ENCODE measurements at places on chromosomes 1 and 21.

GRCh38 chr1:8116894-8117264 is 90.8 kb upstream of the ERRFI1 start:
- no peak for DNase-seq

- no peak for DNase-seq
These were observed 135.2 kb upstream of the CYYR1 start for GRCh38 chr21:26708223-26708800.

- no peak for DNase-seq
These were observed 100.2 kb downstream of the DISP1 start for GRCh38 chr1:222914861-222915632.

- DNase-seq: no peak
These were observed 46.0 kb upstream of the FOXO6 start for GRCh38 chr1:41315146-41315822.

DNA sequence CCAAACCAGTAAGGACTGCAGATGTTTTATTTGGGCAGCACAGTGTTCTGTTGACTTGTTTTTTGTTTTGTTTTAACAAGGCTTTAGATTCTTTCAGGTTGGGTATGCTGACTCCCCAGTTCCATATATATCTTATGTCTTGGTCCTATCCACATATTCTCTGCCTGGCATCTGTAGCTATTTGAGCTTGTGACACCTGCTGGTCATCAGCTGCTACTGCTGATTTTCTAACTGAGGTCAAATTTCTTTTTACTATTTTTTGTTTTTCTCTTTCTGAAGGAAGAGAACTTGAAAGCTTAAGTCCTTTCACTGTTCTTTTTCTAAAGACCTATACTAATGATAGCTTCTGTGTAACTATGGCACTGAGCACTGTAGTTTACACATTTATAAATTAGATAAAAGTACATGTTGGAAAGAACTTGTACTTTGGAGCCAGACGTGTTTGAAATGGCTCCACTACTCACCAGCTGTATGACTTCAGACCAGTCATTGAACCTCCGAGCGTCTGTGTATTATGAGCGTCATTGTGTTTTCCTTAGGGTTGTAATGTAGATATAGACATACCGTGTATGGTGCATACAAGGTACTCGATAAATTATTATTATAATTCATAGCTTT is 109.4 kb downstream of the NRDC start:
- no peak for DNase-seq

- DNase-seq: no peak
These were observed 77.7 kb upstream of the C1orf87 start for GRCh38 chr1:60151311-60151710.

DNA sequence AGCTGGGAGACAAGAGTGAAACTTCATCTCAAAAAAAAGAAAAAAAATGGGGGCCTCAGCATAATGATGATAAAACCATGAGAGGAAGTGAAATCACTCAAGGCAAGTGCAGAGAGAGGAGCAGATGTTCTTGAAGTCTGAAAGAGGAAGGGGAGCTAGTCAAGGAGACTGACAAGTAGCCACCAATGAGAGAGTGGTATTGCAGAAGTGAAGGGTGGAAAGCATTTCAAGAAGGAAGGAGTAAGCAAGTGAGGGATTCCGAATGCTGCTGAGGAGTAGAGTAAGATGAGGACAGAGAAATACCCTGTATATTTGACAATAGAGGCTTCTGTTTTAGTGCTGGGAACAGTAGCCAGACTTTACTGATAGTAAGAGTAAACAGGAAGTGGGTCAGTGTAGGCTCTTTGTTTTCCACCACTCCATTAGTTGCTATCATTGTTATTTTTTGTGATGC is 2.9 kb downstream of the TATDN3 start:
- no peak for DNase-seq

DNA sequence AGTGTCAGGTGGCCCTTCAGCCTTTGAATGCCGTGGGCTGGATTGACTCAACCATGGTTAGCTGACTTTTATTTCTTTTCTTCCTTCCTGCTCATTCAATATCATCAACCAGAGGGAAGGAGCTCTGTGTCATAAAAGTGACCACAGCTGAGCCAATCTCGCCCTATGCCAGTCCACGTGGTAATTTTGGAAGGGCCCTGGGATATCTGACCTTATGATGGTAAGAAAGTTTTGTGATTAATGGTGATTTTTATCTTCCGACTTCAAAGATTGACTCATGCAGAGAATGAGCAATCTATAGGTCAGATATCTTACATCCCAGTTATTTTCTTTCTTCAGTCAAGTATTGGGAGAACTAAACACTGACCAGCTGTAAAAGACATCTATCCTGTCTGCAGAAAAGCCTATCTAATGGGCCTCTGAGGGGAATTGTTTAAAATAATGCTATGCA is 170.3 kb downstream of the ZC3H11B start:
- no peak for DNase-seq

DNA sequence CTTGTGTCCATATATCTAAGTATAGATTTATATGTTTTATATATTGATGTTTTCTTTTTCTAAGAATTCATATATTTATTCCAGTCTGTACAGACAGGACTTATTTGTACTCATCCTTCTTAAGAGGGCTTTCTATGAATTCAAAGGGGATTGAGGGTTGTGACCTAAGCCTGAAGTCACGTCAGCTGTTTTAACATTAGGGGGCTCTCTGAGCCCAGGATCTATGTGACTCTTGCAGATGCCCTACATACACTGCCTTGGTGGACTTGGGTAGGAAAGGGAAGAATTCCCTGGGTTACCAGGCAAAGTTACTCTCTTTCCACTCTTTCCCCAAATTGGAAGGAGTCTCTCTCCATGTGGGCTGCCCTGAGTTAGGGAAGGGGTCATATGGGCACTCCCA is 283.8 kb upstream of the DAB1 start:
- no peak for DNase-seq

DNA sequence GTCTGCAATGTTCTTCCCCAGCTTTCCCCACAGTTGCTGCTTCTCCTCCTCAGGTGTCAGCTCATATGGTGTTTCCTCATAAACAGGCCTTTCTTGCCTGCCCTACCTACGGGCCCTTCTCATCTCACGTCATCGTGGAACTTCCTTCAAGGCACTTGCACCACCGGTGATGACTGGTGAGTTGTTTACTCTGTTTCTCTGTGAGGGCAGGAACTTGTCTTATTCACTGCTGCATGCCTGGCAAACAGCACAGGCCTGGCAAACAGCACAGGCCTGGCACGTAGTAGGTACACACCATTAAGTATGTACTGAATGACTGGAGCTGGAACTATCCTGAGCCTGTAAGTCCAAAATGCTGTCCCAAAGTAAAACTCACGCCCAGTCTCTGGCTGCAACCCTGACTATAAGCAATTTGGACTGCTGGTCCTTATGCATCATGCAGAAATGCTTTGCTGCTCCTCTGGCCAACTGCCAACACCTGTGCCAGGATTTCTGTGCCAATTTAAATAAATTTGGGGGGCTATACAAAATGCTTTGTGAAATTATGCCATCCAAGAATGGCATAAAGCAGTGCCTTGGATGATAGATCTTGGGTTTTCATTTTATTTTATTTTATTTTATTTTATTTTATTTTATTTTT is 25.7 kb downstream of the STK40 start:
- no peak for DNase-seq

- no peak for DNase-seq
These were observed 250.1 kb downstream of the HMCN1 start for GRCh38 chr1:185984113-185984836.

GRCh38 chr21:17921579-17922530 is 102.7 kb upstream of the C21orf91 start:
- DNase-seq: peak; percentile 83

- no peak for DNase-seq
These were observed 142.4 kb downstream of the CAMTA1 start for GRCh38 chr1:6927626-6928025.

DNA sequence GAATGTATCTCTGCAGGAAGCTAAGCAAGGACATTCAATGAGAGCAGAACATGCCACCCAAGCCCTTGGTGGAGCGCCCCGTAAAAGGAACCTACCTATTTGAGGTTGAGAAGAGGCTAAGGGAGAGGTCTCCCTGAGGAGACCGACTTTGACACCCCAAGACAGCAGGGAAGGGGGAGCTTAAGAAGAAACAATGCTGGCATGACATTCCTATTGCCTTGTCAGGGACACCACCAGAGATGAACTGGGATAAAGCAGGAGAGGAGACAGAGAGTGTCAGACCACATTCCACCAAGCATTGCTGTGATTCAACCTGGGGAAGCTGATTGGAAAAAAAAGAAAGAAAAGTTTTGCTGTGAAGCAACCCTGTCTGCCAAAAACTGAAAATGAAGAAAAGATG is 13.3 kb upstream of the S100A2 start:
- DNase-seq: no peak

GRCh38 chr1:207754974-207755700 is 3.3 kb downstream of the CD46 start:
- no peak for DNase-seq

- no peak for DNase-seq
These were observed 22.9 kb upstream of the ZNF678 start for GRCh38 chr1:227540170-227541098.

- no peak for DNase-seq
These were observed 75.7 kb downstream of the UCHL5 start for GRCh38 chr1:192983349-192983980.

- DNase-seq: no peak
These were observed 177.5 kb downstream of the HIVEP3 start for GRCh38 chr1:41741244-41741643.

GRCh38 chr1:155320661-155321617 is at the start of gene RUSC1:
RUSC1 (plus strand) TSS chr1:155320894; CDS start chr1:155321774, 880 bp downstream.
- DNase-seq: peak; percentile 79

GRCh38 chr21:26920055-26920454 is 46.8 kb downstream of the ADAMTS5 start:
- no peak for DNase-seq

- no peak for DNase-seq
These were observed 70.5 kb upstream of the NGF start for GRCh38 chr1:115408533-115408932.

- DNase-seq: peak; percentile 96
These were observed at the start of gene DBT for GRCh38 chr1:100249537-100250257. DBT (minus strand) TSS chr1:100249834; CDS start chr1:100249820, 14 bp downstream.

GRCh38 chr1:35029761-35030160 is 2.0 kb downstream of the ZMYM6 start:
- no peak for DNase-seq

DNA sequence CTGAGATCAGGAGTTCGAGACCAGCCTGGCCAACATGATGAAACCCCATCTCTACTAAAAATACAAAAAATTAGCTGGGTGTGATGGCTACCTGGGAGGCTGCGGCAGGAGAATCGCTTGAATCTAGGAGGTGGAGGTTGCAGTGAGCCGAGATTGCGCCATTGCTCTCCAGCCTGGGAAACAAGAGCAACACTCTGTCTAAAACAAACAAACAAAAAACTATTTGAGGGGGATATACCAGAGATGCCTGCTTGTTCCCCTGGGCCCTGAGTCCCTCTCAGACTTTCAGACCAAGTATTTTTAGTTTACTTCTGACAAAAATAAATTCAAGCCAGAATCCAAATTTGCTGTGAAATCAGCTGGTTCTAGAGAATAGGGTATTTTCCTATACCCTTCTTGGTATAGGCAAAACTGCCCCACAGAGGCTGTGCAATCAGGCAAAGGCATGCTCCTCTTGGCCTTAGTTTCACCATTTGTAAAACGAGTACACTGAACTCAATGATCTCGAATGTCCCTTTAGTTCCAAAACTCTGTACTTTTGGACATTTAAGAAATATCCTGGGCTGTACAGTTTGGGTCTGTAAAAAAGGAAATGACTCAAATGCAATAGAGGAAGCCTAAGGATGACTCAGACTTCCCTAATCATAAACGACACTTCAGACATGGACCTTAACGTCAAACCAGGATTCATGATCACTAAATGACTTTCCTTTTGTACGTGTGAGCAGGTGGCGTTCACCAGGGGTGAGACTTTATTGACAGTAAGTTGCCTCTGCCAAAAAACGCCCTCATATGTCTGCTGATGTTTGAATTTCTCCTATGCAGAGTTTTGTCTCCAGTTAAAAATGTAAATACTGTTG is 16.1 kb downstream of the ENSA start:
- no peak for DNase-seq

GRCh38 chr1:156124557-156125483 is 10.3 kb downstream of the LMNA start:
- no peak for DNase-seq

DNA sequence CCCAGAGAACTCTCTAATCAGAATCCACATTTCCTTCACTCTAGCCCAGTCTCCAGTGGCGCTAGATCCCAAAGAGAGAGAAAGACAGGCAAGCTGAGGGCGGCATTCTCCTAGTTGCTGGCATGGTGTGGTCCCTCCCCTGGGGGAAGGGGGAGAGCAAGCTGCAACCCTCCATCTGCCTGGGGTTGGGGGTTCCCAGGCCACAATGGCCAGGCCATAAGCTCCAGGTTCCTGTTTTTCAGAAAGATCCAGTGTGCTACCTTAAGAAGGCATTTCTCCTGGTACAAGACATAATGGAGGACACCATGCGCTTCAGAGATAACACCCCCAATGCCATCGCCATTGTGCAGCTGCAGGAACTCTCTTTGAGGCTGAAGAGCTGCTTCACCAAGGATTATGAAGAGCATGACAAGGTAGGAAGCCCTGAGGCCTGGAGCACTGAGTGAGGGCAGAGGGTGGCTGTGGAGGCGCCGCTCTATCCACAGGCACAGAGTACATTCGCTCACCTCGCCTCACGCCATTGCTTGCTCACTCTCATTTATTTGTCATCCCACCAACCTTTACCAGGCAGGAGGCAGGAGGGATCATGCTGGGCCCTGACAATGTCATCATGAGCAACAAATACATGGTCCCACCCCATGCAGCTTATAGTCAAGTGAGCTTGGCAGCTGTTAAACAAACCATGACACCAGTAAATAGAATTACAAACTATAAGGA is 6.6 kb downstream of the CSF1 start:
- no peak for DNase-seq

- peak; percentile 84 for DNase-seq
These were observed 3.5 kb upstream of the ARID1A start for GRCh38 chr1:26692211-26692792.

All from RWPE2 (cell line).